ENCODE measurements at places on chromosomes 2 and 18.

DNA sequence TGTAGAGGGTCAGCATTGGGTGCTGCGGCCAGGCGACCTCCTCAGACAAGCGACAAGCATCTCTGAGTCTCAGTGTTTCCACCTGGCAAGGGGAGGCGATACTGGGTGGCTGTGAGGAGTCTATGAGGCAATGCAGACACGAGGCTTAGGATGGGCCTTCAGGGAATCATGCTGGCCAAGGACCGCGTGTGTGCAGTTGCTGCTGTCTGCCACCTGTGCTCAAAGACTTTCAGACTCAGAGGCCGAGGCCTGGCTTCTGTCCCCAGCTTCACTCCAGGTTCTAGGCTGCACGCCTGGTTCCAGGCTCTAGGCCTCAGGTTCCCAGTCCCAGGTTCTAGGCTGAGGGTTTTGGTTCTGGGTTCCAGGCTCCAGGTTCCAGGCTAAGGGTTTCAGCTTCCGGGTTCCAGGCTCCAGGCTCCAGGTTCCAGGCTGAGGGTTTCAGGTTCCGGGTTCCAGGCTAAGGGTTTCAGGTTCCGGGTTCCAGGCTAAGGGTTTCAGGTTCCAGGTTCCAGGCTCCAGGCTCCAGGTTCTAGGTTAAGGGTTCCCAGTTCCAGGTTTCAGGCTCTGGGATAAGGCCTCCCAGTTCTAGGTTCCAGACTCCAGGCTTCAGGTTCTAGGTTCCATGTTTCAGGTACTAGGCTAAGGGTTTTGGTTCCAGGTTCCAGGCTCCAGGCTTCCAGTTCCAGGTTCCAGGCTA lies 14.8 kb downstream of the LRRFIP1 start:
- DNase-seq = no peak

DNA sequence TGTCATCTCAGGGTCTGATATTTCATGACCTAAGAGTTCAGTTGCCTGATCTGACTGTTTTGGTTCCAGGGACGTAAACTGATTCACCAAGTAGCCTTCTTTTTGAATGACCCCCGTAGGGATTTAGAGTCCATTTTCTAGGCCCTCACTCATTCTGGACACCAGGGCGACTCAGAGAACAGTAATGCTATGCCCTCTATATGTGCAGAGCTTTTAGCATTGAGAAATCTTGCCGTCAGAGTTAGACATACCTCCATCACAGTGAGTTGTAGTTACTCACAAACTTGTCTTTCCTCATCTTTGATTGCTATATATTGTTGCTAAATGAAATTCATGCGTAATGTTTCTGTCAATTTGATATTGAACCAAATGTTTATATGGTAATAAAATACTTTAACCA lies 92.3 kb downstream of the OSBPL6 start:
- DNase-seq = no peak

DNA sequence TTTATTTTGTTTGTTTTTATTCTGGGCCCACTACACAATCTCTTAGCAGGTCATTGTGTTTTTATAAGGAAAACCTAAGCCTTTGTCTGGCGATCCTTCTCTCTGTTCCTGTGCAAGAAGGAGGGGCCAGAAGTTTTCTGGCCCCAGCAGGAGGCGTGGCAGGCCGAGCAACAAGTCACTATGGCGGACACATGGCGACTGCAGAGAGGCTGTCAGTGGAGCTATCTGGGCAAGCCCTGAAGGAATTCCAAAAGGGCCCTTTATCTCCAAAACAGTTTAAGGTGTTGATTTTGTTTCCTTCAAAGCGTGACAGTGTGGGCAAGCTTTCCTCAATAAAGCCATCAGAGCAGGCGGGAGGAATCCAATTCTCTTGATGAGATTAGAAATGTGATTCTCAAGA lies 118.8 kb upstream of the CTAGE1 start:
- DNase-seq = no peak

- no peak for DNase-seq
Observed at GRCh38 chr18:73924307-73924706, 223.3 kb downstream of the FBXO15 start.

DNA sequence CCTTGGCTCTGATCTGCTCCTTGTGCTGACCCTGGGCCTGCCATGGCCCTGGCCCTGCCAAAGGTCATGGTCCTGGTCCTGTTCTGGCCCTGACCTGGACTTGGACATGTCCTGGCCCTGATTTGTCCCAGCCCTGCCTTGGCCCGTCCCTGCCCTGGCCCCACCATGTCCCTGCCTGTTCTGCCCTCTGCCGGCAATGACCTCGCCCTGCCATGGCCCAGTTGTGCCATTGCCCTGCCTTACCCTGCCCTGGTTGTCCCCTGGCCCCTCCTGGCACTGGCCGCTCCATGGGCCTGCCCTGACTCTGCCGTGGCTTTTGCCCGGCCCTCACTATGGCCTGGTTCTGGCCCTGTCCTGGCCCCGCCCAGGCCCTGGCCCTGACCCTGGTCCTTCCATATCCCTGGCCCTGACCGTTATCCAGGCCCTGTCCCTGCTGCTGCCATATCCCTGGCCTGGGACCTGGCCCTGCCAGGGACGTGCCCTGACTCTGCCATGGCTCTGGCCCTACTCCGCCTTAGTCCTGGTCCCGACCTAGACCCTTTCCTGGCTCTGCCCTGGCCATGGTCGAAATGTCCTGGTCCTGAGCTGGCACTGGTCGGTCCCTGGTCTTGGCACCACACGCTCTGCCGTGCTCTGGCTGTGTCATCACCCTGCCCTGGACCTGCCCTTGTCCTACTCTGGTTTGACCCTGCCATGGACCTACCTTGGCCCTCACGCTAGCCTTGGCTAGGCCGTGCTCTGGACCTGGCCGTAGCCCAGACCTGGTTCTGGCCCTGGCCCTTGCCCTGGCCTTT lies 6.8 kb upstream of the ANKRD62 start:
- DNase-seq = no peak

- DNase-seq = no peak
Observed at GRCh38 chr18:62621546-62621945, 93.8 kb upstream of the PHLPP1 start.

GRCh38 chr2:203857656-203858055 lies 9.9 kb upstream of the CTLA4 start:
- DNase-seq = no peak

GRCh38 chr2:27929916-27930486 lies 39.5 kb downstream of the BABAM2 start:
- DNase-seq = no peak

DNA sequence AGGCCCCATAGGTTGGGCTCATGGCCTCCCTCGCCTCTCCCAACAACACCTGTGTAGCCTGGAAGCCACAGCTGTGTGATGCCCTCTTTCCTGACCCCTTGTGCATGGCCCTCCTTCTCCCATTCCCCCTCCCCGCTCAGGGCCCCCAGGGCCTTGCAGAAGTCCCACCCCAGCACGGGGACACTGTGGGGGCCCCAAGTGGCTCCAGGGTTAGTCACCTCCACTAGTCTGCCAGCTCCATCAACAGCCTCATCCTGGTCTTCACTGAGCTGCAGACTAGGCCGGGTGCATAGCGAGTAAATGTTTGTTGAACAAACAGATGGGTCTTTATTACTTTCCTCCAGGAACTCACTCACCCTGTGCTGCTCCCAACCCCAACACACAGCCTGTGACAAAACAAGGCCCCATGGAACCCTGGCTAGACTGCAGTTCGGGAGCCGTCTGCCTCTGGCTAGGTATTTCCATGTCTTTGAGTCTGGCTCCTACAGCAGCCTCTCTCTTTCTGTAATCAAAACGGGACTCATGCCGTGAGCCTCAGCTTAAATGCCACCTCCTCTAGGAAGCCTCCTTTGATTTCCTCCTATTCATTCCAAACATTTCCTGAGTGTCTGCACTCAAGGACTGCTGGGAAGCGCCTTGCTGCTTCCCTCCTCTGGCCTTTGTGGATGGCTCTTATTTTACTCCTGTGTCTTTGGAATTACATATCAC lies 109.9 kb upstream of the ID2 start:
- DNase-seq = no peak

GRCh38 chr2:145750612-145751011 lies 1230.7 kb upstream of the ZEB2 start:
- no peak for DNase-seq

DNA sequence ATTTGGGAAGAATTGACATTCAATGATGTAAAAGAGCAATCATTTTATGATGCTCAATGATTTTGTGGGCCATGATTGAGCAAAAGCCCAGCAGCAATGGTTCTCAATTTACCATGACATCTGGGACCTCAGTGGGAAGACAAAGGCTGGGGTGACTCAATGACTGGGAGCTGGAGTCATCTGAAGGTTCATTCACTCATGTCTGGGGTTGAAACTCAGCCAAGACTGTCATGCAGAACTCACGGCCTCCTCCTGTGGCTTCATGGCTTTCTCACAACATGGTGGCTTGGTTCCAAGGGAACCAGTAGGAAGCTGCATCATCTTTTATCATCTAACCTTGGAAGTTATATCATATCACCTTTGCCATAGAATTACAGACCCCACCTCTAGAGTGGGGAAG lies 45.1 kb upstream of the CD226 start:
- no peak for DNase-seq

- no peak for DNase-seq
Observed at GRCh38 chr2:8837795-8838140, 355 bp upstream of the KIDINS220 start.

DNA sequence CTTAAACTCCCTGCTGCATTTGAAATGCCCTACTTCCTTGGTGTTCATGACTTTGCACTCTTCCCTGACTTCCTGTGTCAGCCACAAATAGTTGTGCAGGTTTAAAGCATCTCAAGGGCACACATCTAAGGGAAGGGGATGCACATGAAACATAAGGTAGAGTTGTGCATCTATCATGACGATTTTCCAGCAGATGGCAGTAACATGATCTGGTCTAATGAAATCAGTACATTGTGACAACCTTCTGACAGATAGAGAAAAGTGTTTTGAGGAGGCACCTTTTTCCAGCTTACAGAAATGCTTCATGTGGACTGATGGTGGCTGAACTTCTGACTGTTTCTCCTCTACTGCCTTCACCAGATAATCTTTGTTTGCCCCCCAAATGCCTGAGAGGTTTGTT lies 238.9 kb downstream of the XIRP2 start:
- peak; percentile 74 for DNase-seq

DNA sequence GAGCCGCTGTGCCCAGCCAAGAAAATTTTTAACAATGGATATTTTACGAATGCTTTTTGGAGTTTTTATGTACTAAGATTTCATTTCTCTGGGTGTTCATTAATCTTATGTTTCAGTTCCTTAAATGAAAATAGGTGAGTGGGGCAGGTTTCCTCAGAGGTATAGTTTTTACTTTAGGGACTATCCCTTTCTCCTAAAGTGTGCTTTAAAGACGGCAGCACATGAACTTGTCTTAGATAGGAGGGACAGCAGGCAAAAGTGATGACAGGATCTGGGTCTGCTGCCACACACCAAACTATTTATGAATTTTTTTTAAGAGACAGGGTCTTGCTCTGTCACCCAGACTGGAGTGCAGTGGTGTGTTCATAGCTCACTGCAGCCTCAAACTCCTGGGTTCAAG lies 8.0 kb upstream of the REL start:
- no peak for DNase-seq

GRCh38 chr2:241896746-241897201 lies 27.2 kb downstream of the RTP5 start:
- DNase-seq = no peak

DNA sequence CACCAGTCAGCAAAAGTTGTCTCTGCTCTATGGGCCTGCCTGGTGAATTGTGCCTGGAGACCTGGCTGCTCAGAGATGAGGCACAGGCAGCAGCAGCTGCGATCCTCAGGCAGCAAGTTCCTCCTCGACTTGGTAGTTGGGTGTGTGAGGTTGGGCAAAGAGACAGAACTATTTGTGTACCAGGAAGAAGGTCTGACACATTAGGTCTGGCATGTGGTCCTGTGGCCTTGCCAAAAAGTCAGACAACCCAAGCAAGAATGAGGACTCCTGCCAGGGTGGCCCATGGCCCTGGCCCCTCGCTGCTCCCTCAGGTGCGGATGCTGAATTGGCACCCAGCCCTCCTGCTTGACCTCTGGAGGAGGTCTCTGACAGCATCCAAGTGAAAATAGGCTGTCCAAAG lies 192.7 kb downstream of the DYSF start:
- no peak for DNase-seq

DNA sequence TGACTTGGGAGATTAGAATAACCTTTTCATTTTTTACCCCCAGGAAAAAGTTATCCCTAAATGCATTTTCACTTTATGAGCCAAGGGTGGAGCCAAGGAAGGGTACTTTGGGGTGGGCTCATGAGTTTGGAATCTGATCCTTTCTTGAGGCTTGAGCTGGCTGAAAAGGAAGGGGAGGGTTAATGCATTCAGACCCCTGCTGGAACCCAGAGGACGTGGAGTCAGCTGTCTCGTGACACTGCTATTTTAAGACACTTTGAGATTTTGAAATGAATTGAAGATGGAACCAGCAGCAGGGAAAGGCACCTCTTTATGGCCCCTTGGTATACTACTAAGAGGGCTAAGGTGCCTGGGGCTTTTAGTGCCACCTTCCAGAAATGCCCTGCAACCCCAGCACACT lies 90.4 kb downstream of the MARCHF4 start:
- no peak for DNase-seq

DNA sequence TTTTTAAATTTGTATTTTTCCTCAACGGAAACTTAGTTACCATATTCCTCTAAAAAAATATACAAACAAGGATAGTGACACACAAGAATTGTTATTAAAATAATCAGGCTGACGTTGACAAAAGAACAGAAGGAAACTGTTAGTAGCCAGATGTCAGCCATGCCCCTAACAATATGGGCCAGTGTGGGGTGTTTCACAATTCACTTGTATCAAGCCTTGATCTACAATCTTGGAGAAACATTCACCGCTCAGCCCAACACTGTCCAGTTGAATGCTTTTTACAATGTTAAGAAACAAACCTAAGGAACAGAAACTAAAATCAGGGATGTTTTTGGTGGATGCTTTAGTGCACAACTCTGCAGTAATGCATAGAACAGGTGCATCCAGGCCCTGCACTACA lies 44.6 kb downstream of the TMEFF2 start:
- no peak for DNase-seq

DNA sequence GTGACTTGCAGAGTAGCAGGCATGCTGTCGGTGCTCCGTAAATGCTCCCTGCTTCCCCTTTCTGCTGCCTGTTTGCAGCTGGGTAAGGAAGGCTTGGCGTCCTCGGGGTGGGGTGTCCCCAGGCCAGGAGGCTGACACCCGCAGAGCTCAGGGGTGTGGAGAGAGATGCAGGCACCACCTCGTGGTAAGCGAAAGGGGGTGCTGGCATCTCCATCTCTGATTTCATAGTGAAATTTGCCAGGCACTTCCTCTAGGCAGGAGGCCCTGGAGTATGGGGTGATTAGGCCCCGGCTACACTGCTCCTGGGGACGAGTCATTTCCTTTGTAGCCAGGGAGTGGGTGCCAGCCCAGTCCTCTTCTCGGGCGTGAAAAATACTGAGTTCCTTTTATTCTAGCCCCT lies 160.4 kb downstream of the KLHL29 start:
- DNase-seq = peak; percentile 42

GRCh38 chr18:10216791-10217190 lies 237.6 kb upstream of the APCDD1 start:
- no peak for DNase-seq

DNA sequence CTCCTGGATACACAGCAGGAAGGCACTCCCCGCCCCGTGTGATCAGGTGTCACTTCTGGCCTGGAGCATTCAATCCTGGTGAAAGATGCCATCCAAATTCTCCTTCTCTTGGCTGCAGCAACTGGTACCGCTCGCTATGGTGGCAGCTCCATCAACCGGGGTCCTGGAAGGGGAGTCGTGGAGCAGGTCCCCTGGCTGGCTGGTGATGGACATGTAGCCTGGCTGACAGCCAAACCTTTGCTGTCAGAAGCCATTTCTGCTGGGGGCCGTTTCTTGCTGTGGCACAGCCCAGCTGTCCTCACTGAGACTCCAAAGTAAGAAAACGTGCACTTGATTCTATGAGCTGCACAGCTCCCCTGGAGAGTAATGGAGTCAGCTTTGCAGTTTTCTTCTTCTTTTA lies 7.1 kb upstream of the CYS1 start:
- DNase-seq = no peak

GRCh38 chr2:128603411-128603924 lies 284.8 kb upstream of the HS6ST1 start:
- no peak for DNase-seq

All from NCI-H524 (cell line).